ENCODE measurements at places on chromosomes 2 and 18.

DNA sequence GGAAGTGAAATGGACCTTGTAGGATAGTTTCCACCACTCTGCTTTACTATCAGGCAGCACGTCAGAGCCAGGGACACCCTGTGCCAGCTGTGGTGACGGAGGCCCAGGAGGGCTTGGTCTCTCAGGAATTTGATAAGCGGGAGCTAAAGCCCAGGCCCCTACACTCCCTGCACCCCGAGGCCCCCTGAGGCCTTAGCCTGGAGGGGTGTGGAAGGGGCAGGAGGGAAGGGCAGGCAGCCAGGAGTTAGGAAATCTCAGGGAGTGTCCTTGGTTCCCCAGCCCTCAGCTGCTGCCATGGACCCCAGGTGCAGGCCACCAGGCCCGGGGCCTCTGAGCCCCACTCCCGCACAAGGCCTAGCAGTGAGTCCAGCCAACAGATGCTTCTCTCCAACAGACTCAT, 38.2 kb downstream of the PDIA6 start:
- no peak for DNase-seq

GRCh38 chr2:96409820-96410164, 74.2 kb downstream of the NCAPH start:
- DNase-seq, result no peak

- DNase-seq, result no peak
These were observed 44.4 kb upstream of the LRRTM1 start for GRCh38 chr2:80348953-80349352.

DNA sequence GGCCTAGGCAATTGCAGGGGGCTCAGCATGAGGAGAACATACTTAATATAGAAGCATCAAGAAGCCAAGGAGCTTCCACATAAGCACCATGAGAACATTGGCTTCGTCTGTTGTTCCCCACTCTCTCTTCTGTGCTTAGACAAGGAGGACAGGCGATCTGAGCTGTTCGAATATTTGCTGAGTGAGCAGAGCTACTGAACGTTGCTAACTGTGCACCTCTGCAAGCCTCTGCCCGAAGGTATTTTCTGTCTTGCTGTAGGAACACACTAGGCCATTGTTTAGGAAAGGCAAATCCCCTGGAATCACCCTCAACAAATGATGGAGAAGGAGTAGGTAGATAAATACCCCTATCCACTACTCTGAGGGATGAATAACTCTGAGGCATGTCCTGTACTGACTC, 813.8 kb downstream of the DCC start:
- DNase-seq, result no peak

- DNase-seq, result no peak
These were observed 41.5 kb downstream of the YPEL5 start for GRCh38 chr2:30188292-30188691.

- DNase-seq, result peak; percentile 49
These were observed 98.7 kb downstream of the ACVR1 start for GRCh38 chr2:157777427-157777826.

DNA sequence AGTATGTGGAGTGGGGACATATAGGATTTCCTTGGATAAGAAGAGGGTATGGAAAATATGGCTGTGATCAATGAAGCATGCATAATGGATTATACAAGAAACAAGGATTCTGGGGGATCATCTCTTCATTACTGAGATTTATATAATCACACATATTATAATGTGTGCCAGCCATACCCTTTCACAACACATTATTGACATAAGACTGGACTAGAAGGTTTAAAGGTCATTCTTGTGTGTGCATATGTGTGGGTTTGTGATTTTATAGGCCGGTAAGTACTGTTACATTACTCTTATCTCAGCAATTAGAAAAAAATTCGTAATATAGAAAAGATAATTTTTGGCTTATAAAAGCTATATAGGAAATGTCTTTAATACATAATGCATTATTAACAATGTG, 62.2 kb upstream of the DCC start:
- DNase-seq, result no peak

- DNase-seq, result no peak
These were observed 21.9 kb downstream of the FOSL2 start for GRCh38 chr2:28414583-28414982.
